ENCODE measurements at places on chromosomes 1 and 21. TPM values are rescaled to one million over a fixed set of nuclear protein-coding genes. Genes with fewer than 3 reads are reported as not detected.
A peak's percentile ranks its signal among the peaks of the same experiment; 100 is the strongest.

DNA sequence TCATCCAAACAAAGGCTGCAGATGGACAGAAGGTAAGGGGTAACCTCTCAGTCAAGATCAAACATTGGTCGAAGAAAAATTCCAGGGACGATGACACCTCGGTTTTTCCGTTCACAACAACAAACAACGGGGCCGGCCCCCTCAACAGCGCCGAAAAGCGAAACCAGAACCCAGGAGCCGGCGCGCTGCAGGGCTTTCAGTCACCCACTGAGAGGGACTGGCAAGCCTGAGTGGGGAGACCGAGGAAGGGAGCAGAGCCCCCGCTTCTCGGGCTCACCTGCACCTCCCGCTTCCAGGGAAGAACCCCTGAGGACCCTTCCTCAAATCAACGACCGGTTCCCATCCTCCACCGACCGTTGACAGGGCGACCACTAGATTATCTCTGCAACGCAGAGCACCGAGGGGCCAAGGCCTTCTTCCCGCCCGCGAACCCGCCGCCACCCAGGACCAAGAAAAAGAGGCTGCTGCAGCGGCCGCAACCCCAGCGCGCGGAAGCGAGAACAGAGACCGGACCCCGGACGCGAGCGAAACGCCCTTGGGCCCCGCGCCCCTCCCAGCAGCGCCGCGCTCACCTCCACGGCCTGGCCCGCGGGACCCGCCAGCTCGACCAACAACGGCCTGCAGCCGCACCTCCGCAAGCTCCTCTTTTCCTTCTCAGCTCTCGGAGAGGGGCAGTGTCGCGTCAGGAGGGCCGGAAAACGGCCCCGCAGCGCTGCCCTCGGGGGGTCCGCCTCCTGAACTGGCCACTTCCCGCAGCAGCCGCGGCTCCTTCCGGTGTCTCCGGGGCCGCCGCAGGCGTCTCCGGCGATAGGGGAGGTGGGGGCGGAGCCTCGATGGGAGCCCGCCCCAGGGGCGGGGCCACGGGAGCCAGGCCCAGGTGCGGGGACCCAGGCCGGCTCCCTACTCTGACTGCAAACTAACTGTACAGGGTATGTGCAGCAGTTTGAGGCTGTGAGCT lies at the start of gene USP33:
Gene USP33, minus strand, starts transcription at position 782 of the 958 bp plus-strand sequence. CDS start 18,155 bp downstream, outside the sequence.
- peaks cover 31% of the 10 kb centered on the region for H3K4me1 ChIP-seq
- H3K27ac ChIP-seq: peak within 1 kb of the TSS; percentile 87
- no peaks in the 10 kb centered on the region for H3K36me3 ChIP-seq
- DNase-seq: peak; percentile 89
- no peaks in the 10 kb centered on the region for H3K27me3 ChIP-seq

SIKE1 gene
- total RNA-seq: 32.5 TPM

GRCh38 chr1:5125208-5125607 lies 470.8 kb downstream of the AJAP1 start:
- no peak overlapping the region for H3K27ac ChIP-seq
- no peak for DNase-seq
- no peaks in the 10 kb centered on the region for H3K36me3 ChIP-seq

GRCh38 chr21:28483301-28484035 lies 509.2 kb downstream of the LTN1 start:
- no peaks in the 10 kb centered on the region for H3K4me1 ChIP-seq
- H3K36me3 ChIP-seq: no peaks in the 10 kb centered on the region
- no peaks in the 10 kb centered on the region for H3K27me3 ChIP-seq
- H3K27ac ChIP-seq: no peak overlapping the region
- no peak overlapping the region for H3K4me3 ChIP-seq

DNA sequence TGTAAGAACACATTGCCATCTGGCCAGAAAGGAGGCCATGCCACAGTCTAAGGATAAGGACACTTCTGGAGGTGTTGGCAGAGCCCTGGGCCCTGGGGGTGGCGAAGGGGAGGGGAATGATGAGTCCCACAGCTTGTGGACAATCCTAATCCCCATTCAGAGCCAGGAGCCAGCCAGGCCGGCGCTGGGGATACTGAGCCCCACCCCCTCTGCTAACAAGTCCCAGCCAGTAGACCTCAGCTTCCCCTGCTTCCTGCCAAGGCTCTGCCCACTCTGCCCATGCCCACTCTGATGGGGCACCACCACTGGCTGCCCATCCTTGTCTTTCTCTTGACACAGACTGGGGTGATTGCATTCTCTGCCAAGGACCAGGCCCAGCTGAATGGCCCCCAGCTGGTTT lies 71.9 kb downstream of the NAV1 start:
- H3K27ac ChIP-seq: no peak overlapping the region
- no peaks in the 10 kb centered on the region for H3K36me3 ChIP-seq
- peaks cover 28% of the 10 kb centered on the region for H3K4me1 ChIP-seq
- H3K27me3 ChIP-seq: no peaks in the 10 kb centered on the region

DNA sequence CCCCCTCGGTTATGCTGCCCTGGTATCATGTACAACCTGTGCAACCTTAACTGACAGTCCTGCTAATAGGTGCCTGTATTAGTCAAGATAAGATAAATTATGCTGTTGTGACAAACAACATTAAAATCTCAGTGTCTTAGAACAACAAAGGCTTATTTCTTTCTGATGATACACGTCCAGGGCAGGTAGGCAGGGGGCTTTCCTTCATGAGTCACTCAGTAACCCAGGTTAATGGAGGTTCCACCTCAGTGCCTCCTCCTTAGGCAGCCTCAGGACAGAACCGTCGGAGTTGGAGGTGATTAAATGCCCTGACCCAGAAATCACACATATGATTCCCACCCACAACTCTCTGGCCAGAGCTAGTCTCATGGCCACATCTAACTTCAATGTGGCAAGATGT lies 94.6 kb upstream of the CASZ1 start:
- no peak for DNase-seq
- no peaks in the 10 kb centered on the region for H3K36me3 ChIP-seq
- H3K27ac ChIP-seq: no peak overlapping the region
- H3K4me1 ChIP-seq: no peaks in the 10 kb centered on the region
- H3K27me3 ChIP-seq: no peaks in the 10 kb centered on the region

DNA sequence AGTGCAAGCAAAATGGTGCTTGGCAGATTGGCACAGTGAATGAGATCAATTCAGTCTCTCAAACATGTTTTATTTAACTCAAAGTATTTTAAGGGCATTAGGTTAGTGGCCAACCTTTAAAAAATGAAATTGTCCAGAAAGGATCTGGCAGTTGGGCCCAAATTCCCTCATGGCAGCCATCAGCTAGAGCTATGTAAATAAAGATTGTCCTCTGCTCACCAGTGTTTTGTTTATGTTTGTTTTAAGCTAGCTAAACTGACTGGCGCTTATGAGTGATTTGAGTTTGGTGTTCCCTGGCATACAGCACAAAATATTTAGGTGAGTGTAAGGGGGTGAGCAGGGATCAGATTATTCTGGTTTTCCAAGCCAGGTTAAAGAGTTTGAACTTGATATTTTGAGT lies 18.1 kb downstream of the HDAC1 start:
- no peak for DNase-seq
- no peak overlapping the region for H3K4me3 ChIP-seq
- H3K4me1 ChIP-seq: peaks cover 8% of the 10 kb centered on the region
- H3K36me3 ChIP-seq: peaks cover 13% of the 10 kb centered on the region

- H3K27ac ChIP-seq: no peak overlapping the region
- DNase-seq: no peak
- H3K4me1 ChIP-seq: no peaks in the 10 kb centered on the region
- H3K4me3 ChIP-seq: no peak overlapping the region
- H3K27me3 ChIP-seq: no peaks in the 10 kb centered on the region
- no peaks in the 10 kb centered on the region for H3K36me3 ChIP-seq
Measured at GRCh38 chr1:185358957-185359356, 41.9 kb upstream of the IVNS1ABP start.

PEF1 gene
- total RNA-seq: 22.1 TPM

PAQR6 gene
- 0.86 TPM for total RNA-seq

- DNase-seq: no peak
- H3K27ac ChIP-seq: no peak overlapping the region
- H3K4me3 ChIP-seq: no peak overlapping the region
- no peaks in the 10 kb centered on the region for H3K36me3 ChIP-seq
- H3K27me3 ChIP-seq: peaks cover 5% of the 10 kb centered on the region
- H3K4me1 ChIP-seq: no peaks in the 10 kb centered on the region
Measured at GRCh38 chr1:37731312-37732019, 33.5 kb downstream of the EPHA10 start.

GRCh38 chr1:83857103-83857502 lies 141.8 kb downstream of the TTLL7 start:
- no peak for DNase-seq
- no peaks in the 10 kb centered on the region for H3K36me3 ChIP-seq
- H3K27ac ChIP-seq: no peak overlapping the region

DNA sequence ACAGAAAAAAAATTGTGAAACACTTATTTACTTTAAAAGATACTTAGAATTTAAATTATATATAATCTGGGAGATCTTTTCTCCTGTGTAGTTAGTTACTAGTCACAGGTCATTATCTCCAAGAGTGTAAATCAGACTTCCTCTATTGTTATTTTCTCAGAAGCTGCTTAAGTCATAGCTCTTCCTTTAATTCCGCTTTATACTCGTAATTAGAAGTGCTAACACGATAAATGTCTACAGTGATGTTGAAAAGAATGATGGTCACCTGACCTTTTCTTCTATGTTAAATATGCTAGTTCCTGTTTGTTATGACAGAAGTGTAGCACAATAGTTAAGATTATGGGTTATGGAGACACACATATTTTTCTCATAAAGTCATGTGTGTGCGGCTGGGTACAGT lies 123.6 kb downstream of the TGFB2 start:
- no peak overlapping the region for H3K4me3 ChIP-seq
- no peaks in the 10 kb centered on the region for H3K27me3 ChIP-seq
- no peaks in the 10 kb centered on the region for H3K36me3 ChIP-seq
- no peak overlapping the region for H3K27ac ChIP-seq
- H3K4me1 ChIP-seq: peaks cover 36% of the 10 kb centered on the region

PLA2G2F gene
- not detected for total RNA-seq

RCSD1 gene
- total RNA-seq: 21.1 TPM

DNA sequence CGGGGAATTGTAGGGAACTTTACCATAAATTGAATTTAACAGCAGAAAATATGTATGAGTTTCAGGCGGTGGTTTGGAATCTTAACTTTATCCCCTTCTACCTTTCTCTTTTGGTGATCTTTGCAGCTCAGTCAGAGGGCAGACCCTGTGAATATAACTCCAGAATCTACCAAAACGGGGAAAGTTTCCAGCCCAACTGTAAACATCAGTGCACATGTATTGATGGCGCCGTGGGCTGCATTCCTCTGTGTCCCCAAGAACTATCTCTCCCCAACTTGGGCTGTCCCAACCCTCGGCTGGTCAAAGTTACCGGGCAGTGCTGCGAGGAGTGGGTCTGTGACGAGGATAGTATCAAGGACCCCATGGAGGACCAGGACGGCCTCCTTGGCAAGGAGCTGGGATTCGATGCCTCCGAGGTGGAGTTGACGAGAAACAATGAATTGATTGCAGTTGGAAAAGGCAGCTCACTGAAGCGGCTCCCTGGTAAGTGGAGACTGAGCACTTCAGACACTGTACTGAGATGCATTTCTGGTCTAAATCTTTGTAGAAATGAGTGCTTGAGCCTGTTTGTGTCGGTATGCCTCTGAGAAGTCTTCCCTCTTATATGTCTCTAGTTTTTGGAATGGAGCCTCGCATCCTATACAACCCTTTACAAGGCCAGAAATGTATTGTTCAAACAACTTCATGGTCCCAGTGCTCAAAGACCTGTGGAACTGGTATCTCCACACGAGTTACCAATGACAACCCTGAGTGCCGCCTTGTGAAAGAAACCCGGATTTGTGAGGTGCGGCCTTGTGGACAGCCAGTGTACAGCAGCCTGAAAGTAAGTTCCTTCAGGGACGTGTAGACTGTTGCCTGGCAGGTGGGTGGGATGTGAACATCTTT lies 1.5 kb downstream of the CCN1 start:
- H3K27ac ChIP-seq: peak overlapping the region; percentile 91
- H3K4me1 ChIP-seq: peaks cover 7% of the 10 kb centered on the region
- H3K27me3 ChIP-seq: no peaks in the 10 kb centered on the region
- peak overlapping the region; percentile 74 for H3K4me3 ChIP-seq

DNA sequence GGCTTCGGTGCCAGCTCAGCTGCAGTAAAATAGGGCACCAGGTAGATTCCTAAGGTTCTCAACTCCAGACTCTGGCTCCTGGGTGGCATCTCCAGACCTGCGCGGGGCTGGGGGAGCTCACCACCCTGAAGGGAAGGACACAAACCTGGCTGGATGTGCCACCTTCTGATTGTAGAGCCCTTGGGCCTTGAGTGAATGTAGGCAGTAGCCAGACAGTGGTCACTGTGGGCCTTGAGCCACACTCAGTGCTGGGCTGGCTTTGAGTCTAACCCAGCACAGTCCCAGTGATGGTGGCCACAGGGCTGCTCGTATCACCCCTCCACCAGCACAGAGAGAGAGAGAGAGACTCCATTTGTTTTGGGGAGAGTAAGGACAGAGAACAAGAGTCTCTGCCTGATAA lies 38.0 kb upstream of the SH3GLB1 start:
- H3K27me3 ChIP-seq: no peaks in the 10 kb centered on the region
- H3K4me1 ChIP-seq: no peaks in the 10 kb centered on the region
- H3K27ac ChIP-seq: no peak overlapping the region
- DNase-seq: no peak
- no peaks in the 10 kb centered on the region for H3K36me3 ChIP-seq
- no peak overlapping the region for H3K4me3 ChIP-seq

DNAJB4 gene
- 98.8 TPM for total RNA-seq
